ENCODE measurements at places on chromosomes 5 and 9.

DNA sequence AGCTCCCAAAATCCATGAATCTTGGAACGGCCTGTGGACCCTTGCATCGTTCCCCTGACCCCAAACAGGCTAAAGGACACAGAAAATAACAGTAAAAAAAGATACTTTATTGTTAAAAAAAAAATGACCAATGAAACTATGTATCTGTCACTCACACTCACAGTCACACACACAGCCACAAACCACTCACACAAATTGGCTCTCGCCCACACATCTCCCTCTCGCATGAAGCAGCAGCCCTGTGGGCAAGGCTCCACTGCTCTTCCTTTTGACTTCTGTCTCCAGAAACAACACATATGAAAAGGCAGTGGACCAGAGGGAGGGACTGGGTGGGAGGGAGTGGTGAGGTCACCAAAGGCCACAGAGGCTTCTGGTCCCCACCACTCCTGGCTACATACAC, 56.6 kb downstream of the SLC36A1 start:
- no peak for DNase-seq

DNA sequence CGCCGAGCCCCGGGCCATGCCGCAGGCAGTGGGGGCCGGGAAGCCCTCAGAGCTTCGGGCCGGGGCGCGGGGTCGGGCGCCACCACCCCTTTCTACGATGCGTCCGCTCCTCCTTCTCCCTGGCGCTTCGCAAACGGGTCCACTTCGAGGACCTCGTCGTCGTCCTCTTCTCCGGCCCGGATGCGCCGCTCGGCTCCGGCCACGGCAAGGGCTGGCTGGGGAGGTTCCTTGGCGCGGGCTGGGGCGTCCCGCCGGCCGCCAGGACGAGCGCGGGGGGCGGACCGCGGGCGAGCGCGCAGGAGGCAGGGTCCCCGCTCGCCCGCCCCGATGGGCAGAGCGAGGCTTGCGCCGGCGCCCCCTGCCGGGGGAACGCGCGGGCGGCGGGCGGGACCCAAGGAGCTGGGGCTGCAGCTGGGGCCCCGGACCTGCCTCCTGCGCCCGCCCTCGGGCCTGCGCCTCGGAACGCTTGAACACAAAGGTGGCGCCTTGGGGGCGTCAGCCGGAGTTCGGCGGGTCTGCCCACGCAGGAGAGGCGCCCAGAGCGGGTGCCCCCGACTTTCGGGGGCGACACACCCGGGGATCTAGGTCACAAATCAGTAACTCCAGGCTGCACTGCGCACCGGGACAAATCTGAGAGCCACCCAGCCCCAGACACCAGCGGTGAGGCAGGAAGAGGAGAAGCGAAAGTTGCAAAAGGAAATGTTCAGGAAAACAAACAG, at the start of gene ROR2:
TSS of gene ROR2 (minus strand) at position 283 of the 719 bp plus-strand sequence.
- peak; percentile 9 for DNase-seq

DNA sequence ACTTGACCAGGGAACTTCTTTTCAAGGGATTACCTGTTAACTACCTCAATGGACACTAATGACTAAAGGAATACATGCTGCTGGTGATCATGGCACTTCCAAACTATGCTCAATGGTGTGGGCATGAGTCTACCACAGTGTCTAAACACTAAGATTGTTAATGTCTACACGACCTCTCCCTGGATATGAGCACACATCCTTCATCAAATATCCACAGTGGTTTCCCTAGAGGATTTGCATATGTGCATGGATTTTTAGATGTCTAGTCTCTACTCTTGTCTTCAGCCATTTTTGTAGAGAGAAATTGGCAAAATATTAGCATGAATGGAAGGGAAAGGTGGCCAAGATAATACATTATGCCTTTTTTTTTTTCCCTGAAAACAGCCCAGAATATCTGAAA, 113.3 kb upstream of the CCDC152 start:
- DNase-seq: no peak

DNA sequence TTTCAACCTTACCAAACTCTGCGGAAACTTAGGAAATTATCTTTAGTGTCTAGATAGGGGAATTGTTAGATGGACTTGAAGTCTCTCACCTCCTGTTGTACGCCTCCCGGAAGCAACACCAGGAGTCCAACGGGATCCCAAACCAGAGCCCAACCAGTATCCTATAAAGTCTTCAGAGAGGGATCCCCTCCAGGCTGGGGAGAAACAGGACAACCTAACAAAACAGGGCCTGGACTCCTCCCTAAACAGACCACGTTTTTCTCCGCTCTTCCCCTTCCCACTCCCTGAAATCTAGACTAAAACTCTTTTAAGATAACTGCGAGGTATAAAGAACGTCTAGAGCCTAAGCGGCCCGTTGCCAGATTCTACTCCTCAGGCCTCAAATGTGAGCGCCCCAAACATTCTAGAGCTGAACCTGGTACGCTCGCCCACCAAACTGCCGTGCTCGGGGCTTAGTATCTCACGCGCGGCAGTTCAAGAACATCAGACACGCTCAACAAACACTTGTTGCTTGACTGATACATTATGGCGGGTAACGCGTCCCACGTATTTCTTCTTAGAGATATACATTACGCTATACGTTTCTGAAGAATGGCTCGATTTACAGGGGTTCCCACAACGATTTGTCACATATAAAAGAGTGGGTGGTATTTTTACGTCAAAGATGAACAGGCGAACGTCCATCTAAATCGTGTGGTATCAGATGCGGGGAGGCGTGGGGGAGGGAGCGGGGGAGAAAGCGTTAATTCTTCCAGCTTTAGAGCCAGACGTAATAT, 663 bp upstream of the SMIM27 start:
- peak; percentile 32 for DNase-seq

DNA sequence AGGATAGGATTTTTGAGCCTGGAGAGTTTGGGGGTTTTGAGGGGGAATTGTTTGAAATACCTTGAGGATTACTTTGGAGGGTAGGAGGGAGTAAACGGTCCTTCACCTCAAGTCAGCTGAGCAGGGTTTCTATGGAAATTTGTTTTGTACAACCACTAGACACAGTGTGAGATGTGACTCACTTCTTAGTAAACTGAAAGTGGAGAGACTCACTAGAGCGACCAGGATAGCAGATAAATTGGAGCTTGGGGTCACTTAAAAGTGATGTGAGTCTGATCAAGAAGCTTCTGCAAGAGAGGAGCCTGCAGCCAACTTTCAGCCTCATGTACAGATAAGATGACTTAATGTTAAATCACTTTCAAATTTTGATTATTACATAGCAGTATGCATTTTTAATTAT, 1945.9 kb upstream of the NUDT12 start:
- no peak for DNase-seq

GRCh38 chr5:153623751-153624450, 133.4 kb downstream of the GRIA1 start:
- DNase-seq: no peak

GRCh38 chr9:137632230-137633161, 13.7 kb downstream of the EHMT1 start:
- DNase-seq: no peak

GRCh38 chr9:129427149-129427548, 193.8 kb downstream of the C9orf50 start:
- DNase-seq: no peak

DNA sequence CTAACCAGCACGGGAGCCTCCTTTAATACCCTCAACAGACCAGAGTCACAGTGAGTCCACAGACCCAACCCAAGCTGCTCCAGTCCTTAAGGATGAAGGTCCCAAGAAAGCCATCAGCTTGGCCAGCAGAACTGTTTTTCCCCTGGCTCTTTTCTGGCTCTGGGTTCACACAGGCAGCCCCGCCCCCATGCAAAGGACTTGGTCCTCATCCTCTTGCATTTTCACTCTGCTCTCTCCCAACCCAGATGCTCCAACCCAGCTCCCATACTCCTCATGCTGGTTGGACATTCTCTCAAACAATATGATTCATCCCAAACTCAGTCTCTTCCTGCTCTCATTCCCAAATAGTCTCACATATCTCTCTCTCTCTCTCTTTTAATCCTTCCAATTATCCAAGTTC, 74.2 kb upstream of the SPOCK1 start:
- no peak for DNase-seq

DNA sequence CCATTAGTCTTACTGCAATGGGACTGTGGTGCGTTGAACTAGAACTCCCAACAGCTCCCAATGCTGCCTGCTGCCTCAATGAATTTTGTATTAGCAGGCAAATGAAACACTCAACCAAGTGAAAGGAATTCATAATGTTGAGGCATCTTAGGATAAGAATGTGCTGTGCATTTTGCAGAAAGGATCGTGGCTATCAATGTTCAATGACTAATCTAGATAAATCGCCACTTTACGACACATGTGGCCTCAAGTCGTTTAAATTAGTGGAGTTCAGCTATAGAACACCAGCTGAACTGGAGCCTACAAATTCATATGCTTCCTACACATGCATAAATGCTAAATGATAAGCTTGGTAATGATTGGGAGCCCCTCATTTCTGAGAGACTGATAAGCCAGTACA, 318.4 kb downstream of the PSAT1 start:
- DNase-seq: no peak

DNA sequence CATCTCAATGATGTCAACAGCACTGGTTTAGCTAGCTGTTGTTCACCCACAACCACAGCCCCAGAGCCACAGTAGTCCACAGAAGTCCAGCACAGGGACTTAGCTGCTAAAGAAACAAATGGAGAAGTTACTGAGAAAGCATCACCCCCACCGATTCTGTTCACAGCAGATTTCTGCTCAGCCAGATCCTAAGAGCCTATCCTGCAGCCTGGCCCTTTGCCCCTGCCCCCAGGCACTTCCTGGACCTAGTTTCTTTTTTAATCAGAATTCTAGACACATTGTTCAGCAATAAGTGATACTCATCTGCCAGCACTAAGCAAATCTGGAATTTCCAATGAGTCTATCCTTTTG, 7.4 kb downstream of the B4GALT1 start:
- no peak for DNase-seq

GRCh38 chr5:57727591-57727990, 245.0 kb upstream of the ACTBL2 start:
- no peak for DNase-seq

Measured in stimulated activated CD4-positive, alpha-beta T cell treated with anti-CD3 and anti-CD28 coated beads, Interleukin-1b, Interleukin-23, amount 100 ng/mL, for 1 hour (primary cell).